ENCODE measurements at places on chromosomes 1 and 21. TPM values are rescaled to one million over a fixed set of nuclear protein-coding genes. Genes with fewer than 3 reads are reported as not detected.

TMEM234 gene
- total RNA-seq: 19.1 TPM

ATPAF1 gene
- total RNA-seq: 49.7 TPM

CFHR4 gene
- not detected for total RNA-seq

WDR64 gene
- not detected for total RNA-seq

LAD1 gene
- not detected for total RNA-seq

TNFAIP8L2 gene
- not detected for total RNA-seq

AMIGO1 gene
- 4.9 TPM for total RNA-seq

SLAMF8 gene
- total RNA-seq: not detected

CLEC20A gene
- total RNA-seq: not detected

SLAMF7 gene
- total RNA-seq: not detected

KRTAP6-2 gene
- total RNA-seq: not detected

QSOX1 gene
- total RNA-seq: 802 TPM

LRRC7 gene
- not detected for total RNA-seq

S100A3 gene
- 1.7 TPM for total RNA-seq

TMEM52 gene
- total RNA-seq: 0.43 TPM

IFNLR1 gene
- total RNA-seq: not detected

GIPC2 gene
- total RNA-seq: 1.4 TPM

FCRL5 gene
- not detected for total RNA-seq

ATP1A4 gene
- total RNA-seq: not detected

KCNJ15 gene
- 2.4 TPM for total RNA-seq

AMY2B gene
- 2.7 TPM for total RNA-seq

KCNJ6 gene
- 0.20 TPM for total RNA-seq

C1QTNF12 gene
- 2.2 TPM for total RNA-seq

PROX1 gene
- 0.07 TPM for total RNA-seq

CYP4Z1 gene
- not detected for total RNA-seq

MSH4 gene
- 0.33 TPM for total RNA-seq

PGLYRP4 gene
- total RNA-seq: not detected

HMCN1 gene
- total RNA-seq: 151 TPM

CELF3 gene
- total RNA-seq: not detected

LCE1A gene
- not detected for total RNA-seq

NAV1 gene
- total RNA-seq: 115 TPM

DNASE2B gene
- not detected for total RNA-seq

FAAH gene
- total RNA-seq: 0.72 TPM

CLCA4 gene
- total RNA-seq: not detected

IRF6 gene
- total RNA-seq: 4.1 TPM

PGBD5 gene
- total RNA-seq: 0.20 TPM
